WTC11 (cell line): ENCODE measurements at places on chromosomes 13 and 19.

- DNase-seq: peak; percentile 46
Measured at GRCh38 chr19:45187421-45188100, 9.0 kb downstream of the BLOC1S3 start.

- DNase-seq: no peak
Measured at GRCh38 chr13:66623129-66623820, 606.9 kb downstream of the PCDH9 start.

DNA sequence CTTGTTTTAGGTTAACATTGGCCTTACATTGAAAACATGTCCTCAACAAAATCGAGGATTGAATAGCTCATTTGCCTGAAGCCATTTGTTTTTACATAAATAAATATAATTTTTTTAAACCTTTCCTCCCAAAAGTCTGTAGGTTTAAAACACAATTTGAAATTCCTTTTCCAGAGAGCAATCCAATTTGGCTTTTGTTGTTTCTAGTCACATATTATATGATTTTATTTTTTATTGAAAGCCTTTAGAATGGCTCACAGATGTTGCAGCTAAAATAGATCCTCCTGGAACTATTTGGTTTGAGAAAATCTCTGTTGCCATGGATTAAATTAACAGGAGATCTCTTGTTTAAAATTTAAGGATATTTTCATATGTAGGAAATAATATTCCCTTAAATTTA is 512.6 kb downstream of the KLF5 start:
- no peak for DNase-seq

GRCh38 chr19:54638683-54639082 is 8.4 kb downstream of the LILRB1 start:
- DNase-seq: no peak

DNA sequence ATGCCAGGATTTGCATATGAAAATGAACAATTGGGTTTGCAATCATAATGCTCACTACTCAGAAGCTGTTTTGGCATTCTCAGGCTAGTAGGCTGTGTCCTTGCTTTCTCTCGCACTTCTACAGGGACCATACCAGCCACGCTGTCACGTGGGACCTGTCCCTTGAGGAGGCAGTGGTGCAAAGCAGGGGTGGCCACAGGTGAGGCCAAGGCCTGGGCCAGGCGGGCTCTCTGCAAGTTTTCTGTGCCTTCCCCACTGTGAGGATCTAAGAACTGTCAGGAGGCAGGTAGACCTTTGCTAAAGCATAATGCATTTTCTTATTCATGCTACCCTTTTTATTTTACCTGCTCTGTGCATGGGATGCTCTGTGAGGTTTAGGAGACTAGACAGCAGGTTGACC is 89.4 kb upstream of the IRS2 start:
- DNase-seq: no peak

GRCh38 chr13:50707628-50708027 is 135.9 kb downstream of the DLEU7 start:
- no peak for DNase-seq

GRCh38 chr13:48429886-48430285 is 17.0 kb upstream of the LPAR6 start:
- DNase-seq: no peak

DNA sequence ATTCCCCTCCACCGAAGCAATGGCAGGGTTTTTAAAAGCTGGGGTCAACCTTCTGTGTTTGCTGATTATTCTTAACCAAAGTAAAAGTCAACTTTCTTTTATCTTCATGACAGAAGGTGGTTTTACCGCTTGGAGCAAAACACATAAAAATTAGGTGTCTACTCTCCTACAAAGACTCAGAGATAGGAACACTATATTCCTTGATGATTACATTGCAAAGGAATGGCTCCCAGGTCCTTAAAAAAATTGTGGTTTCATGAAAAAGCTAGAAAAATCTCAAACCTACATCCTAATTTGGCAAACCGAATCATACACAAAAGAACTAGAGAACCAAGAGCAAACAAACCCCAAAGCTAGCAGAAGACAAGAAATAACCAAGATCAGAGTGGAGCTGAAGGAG is 760.4 kb upstream of the PCDH20 start:
- DNase-seq: no peak

GRCh38 chr19:48203222-48203793 is 32.8 kb downstream of the ZSWIM9 start:
- no peak for DNase-seq

DNA sequence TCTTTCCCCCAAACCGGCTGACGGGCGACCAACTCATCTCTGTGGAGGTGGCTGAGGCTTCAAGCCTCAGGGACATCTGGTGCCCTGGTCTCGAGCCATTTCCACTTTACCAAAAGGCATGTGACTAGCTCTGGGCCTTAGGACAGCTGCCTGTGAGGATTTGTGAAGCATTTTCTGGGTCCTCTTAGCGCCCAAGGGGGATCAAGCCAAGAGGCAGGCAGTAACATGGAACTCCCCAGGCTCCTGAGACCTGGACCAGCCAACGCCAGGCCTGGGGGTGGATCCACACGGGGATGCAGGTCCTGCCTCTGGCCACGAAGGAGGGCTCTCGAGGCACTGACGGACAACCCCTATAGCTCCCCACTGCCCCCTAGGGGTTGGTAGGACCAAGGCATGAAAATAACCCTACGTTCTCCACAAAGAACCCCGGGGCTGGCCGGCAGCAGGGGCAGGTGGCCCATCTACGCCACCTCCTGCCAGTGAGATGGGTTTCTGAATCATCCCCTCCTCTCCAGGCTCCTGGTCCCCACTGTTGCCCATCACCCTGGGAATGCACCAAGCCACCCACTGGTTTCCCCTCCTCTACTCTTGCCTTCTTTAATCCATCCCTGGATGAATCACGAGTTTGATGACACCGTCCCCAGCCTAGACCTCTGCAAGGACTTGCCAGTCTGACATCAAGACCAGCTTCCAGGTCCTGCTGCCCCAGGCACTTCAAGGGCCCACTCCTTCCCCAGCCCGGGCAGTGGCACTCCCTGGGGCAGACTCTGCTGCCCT is 7.0 kb upstream of the MYDGF start:
- peak; percentile 87 for DNase-seq

DNA sequence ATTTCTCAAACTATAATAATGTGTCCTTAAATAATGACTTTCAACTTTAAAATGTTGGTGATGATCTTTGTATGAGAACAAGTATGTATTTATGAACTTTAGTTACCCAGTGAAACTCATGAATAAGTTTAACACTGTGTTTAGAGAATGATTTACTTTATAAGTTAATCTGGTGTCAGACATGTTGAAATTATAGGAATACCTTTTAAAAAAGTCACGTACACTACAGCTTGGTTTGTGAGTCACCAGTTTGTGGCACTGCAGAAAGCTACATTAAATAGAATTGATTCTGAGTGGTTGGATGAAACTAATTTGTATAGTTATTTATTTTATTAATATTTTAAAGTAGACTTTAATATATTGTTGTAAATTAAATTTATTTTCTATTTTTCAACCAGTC is 1366.2 kb upstream of the PCDH20 start:
- no peak for DNase-seq

- DNase-seq: no peak
Measured at GRCh38 chr19:17832443-17833208, 11.3 kb upstream of the INSL3 start.

GRCh38 chr13:68174893-68175292 is 944.8 kb upstream of the PCDH9 start:
- DNase-seq: no peak

DNA sequence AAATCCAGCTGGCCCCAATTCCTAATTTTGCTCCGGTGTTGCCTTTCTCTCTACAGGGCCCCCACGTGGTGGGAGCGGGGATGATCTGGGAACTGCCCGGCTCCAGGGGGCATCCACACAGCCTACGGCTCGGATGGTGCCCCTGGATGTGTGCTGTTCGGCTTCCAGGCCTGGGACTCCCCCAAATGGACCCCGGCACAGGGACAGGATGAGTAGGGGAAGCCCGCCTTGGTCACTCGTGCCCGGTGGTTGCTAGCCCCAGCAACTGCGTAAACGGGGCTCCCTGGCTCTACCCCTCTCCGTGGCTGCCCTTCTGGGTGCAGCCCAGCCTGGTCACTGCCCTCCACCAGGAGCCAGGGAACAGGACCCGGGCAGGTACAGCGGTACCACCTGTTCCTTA is 111.5 kb downstream of the TEX26 start:
- peak; percentile 79 for DNase-seq

DNA sequence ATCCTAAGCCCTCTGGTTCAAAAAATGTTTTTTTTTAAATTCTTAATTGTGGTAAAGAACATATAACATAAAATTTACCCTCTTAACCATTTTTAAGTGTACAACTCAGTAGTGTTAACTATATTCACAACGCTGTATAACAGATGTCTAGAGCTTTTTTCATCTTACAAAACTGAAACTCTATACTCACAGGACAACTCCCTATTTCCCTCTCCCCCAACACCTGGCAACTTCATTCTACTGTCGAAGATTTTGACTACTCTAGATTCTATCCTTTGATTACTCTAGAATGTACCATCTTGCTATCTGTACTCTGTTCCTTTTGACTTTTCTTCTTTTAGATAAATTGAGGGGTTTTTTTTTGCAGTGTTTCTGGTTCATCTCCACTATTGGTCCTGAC is 200.4 kb downstream of the KLF12 start:
- no peak for DNase-seq

DNA sequence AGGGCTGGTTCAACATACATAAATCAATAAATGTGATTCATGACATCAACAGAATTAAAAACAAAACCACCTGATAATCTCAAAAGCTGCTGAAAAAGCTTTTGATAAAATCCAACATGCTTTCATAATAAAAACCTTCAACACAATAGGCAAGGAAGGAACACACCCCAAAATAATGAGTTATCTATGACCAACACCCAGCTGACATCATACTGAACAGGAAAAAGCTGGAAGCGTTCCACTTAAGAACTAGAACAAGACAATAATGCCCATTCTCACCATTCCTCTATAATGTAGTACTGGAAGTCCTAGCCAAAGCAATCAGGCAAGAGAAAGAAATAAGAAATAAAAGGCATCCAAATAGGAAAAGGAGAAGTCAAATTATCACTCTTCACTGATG is 116.2 kb upstream of the FREM2 start:
- DNase-seq: no peak

GRCh38 chr19:4969772-4970531 is 1.0 kb downstream of the KDM4B start:
- no peak for DNase-seq

DNA sequence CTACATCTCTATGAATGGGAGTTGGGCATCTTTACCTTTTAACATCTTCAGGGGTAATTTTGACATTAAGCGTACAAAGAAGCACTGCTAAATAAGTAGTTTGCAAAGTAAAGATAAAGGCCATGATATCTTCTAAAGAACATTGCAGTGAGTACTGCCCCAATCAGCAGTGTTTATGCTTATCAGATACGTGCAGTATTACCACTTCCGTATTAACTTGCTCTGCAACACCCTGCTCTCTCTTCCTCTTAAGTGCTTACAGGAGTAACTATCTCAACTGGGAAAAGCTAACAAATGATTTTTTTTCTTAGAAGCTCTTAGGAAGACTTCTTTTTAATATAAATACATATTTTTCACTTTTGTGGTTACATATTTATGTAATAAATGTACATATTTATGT is 793.7 kb upstream of the SLC10A2 start:
- DNase-seq: no peak

DNA sequence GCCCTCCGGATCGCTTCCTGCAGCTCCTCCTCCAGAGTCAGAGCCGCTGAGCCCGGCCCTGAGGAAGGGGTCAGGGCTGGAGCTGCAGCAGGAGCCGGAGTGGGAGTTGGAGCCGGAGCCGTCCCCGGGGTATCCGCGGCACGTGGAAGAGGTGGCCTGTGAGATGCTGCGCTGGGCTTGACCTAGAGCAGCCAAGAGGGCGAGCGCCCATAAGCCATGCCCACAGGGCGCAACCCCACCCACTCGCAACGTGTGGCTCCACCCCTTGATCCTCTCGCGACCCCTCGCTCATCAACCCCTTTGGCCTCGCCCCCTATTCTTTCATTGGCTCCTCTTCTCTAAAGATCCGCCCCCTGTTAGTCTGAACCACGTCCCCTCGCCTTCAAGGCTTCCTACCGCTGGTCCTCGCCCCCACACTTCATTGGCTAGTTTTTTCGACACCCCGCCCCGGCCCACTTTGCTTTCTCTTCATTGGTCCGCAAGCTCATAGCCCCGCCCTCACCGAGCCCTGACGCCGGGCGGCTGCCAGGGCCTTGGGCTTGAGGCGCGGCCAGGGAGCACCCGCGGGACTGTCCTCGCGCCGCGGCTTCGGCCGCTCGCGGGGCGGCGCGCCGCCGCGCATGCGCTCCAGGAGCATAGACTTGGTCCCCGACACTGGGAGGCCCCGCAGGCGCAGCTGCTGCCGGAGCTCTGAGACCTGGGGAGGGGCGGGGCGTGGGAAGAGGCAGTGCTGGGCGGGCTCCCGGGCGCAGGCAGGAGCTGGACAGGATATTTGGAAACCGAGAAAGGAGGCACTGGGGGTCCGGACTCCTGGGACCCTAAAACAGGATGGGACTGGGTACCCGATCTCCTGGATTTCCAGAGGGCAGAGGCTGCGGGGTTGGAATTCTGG is 5.4 kb downstream of the MAMSTR start:
- DNase-seq: peak; percentile 99

DNA sequence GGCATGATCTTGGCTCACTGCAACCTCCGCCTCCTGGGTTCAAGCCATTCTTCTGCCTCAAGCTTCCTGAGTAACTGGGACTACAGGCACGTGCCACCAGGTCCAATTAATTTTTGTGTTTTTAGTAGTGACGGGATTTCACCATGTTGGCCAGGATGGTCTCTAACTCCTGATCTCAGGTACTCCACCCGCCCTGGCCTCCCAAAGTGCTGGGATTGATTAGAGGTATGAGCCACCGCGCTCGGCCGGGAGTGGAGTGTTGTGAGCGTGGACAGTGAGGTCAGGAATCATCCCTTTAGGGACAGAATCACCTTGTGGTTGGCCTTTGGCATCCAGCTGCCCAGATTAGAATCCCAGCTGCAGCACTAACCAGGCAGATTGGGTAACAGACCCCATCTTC is 10.3 kb downstream of the RRAS start:
- no peak for DNase-seq

- no peak for DNase-seq
Measured at GRCh38 chr19:7992575-7992974, 12.9 kb downstream of the ELAVL1 start.

DNA sequence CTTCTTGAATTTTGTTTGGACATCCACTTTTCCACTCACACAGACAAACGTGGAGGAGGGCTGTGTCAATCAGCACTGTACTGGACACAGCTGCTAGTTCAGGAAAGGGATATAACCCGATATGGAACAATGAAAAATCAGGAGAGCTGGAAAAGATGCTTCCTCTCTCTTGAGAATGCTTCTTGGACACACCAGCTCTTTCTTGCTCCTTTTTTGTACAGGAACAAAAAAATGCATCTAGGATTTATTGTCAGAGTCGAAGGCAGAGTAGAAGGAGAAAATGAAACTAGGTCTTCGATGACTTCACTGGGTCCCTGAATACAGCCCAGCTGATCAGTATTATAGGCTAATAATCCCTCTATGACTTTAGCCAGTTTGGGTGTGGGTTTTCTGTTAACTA is 62.2 kb downstream of the PEG3 start:
- no peak for DNase-seq

GRCh38 chr13:58573743-58574142 is 942.2 kb downstream of the PCDH17 start:
- DNase-seq: no peak
